Activated CD4-positive, alpha-beta T cell treated with anti-CD3 and anti-CD28 coated beads for 36 hours (primary cell): ENCODE measurements at places on chromosomes 3 and 15.

DNA sequence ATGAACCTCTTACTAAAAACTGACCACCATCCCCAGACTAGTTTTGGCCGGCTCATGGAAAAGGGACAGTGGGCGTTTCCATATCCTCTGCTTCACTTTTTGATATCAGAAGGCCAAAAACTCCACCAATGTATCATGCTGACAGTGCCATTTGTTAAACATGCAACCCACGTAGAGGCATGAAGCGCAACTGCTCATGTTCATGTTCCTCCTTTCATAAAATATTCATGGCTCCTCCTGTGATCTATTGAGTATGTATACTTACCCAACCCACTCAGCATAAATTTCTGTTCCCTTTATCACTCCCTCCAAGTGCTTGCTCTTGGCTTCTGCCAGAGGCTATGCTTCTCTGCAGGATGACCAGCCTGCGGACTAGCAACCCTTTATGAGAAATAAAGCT, 58.7 kb upstream of the TGFBR2 start:
- DNase-seq, result no peak

- peak; percentile 84 for DNase-seq
These were observed 13.4 kb upstream of the SATB1 start for GRCh38 chr3:18438586-18438985.

GRCh38 chr3:146574173-146574572, 29.8 kb upstream of the PLSCR1 start:
- DNase-seq, result no peak

GRCh38 chr15:99424131-99424571, 141.6 kb upstream of the MEF2A start:
- DNase-seq, result no peak

GRCh38 chr15:46039703-46040102, 404.9 kb downstream of the SQOR start:
- DNase-seq, result no peak

GRCh38 chr3:55482496-55483195, 4.5 kb downstream of the WNT5A start:
- no peak for DNase-seq

GRCh38 chr3:156477323-156477722, 77.6 kb downstream of the SSR3 start:
- DNase-seq, result no peak

DNA sequence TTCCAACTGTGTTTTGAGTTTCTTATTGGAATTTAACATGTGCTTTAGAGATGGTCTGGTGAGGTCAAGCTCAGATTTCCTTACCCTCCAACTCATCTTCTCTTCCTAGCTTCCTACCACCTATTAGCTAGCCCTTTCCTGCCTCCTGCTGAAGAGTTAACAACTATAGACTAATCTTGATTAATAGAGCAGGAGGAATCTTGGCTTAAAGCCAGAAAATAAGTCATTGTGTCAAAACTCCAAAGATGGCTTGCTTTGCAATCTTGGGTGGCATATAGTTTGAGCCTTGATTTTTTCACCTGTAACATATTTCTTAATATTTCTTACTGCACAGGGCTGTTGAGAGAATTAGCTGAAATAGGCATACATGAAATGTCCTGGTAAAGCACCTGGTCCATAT, 27.3 kb downstream of the BCL2L10 start:
- no peak for DNase-seq

DNA sequence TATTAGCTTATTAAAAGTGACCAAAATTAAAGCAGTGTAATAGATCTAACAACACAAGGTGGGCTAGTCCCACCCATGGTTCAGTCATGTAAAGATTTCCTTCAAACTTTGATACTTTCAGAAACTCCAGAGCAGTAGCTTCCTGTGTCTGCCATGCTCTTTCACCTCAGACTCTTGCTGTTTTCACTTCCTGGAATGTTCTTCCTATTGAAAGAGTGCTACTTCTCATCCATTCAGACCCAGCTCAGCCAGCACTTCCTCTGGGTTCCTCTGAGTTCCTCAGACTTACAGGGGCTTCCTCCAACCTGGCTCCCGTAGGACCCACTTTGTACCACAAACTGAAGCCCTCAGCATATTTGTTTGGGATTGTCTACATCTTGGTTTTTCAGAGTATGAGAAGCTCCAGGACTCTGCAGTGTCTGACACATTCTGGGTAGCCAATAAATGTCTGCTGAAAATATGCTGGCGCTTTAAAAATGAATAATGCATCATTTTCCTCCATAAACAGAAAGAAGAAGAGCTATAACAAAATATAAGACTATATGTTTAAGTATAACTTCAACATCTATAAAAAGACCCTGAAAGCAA, 18.0 kb downstream of the NCEH1 start:
- DNase-seq, result no peak

GRCh38 chr15:53448232-53449015, 311.0 kb downstream of the WDR72 start:
- no peak for DNase-seq

DNA sequence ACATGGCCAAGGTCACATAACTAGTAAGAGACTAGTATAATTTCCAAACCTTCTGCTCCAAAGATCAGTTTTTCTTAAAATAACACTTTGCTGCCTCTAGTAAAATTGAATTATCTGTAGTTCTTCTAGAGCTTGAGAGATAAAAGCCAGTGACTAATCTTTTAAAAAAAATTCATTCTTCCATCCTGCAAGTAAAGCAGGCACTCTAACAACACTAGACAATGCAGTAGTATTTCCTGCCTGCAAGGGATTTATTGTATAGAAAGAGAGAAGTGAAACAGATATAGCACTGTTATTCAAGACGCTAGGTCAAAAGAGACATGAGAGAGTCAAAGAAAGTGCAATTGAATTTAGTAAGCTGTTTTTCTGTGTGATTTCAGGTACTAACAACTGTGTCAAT, 159.5 kb upstream of the TBC1D5 start:
- no peak for DNase-seq

DNA sequence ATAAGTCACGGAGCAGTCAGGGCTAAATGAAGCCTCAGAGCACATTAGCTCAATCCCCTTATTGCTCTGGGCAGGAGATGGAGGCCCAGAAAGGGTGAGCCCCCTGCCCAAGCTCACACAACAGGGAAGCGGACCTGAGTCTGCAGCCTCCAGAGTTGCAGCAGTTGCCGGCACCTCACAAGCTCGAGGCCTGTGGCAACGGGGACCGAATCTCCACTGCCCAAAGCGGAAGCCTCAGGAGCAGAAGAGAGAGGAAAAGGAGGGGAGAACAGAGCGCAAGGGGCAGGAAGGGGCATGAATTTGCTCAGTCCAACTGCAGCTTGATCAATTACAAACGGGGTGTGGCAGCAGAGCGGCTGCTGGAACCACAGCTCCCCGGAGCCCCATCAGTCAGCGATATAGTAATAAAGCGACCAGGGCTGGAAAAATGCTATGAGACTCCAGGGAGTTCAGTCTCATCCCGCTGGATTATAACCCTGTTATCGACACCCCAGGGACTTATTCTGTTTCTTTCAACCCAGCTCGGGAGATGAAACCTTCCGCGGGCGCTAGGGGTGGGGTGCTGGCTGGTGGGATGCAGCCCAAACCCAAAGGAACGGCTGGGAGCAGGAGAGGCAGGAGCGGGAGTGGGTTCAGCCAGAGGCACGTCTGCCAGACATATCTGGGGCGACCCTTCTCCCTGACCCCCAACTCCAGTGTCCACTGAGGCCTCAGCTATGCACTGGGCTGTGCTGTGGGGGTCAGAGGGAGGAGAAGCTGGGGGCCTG, 219.7 kb upstream of the LINGO1 start:
- peak; percentile 0 for DNase-seq
